ENCODE measurements at places on chromosomes 2 and 18. TPM values are rescaled to one million over a fixed set of nuclear protein-coding genes. Genes with fewer than 3 reads are reported as not detected.

GRCh38 chr18:33711514-33711913, 133.5 kb downstream of the ASXL3 start:
- no peak overlapping the region for H3K4me3 ChIP-seq
- H3K27ac ChIP-seq = no peak overlapping the region
- no peaks in the 10 kb centered on the region for H3K27me3 ChIP-seq
- H3K36me3 ChIP-seq = no peaks in the 10 kb centered on the region

- no peak overlapping the region for H3K4me3 ChIP-seq
- DNase-seq = no peak
- H3K27ac ChIP-seq = no peak overlapping the region
- no peaks in the 10 kb centered on the region for H3K27me3 ChIP-seq
- no peaks in the 10 kb centered on the region for H3K36me3 ChIP-seq
Observed at GRCh38 chr18:44715842-44716241, 35.2 kb downstream of the SETBP1 start.

GRCh38 chr2:53960476-53960875, 10.3 kb downstream of the PSME4 start:
- no peaks in the 10 kb centered on the region for H3K4me1 ChIP-seq
- no peak for DNase-seq
- no peaks in the 10 kb centered on the region for H3K27me3 ChIP-seq
- H3K4me3 ChIP-seq = no peak overlapping the region

DNA sequence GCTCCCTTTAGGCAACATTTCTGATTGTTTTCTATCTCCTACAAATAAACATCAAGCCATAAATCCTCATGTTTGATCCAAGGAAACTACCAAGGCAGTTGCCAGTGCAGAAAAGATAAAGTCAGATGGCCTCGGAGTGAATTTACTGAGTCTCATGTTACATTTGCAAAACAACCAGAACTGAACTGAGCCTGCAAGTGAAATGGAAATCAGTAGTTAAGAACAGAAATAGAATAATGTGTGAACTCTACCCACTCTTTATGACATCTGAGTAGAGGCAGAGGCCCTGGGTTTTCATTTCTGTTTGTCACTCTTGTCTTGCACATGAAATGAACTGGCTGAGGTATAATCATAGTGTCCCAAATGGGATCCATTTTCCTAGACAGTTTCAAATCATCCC, 20.4 kb upstream of the DAPL1 start:
- peaks cover 4% of the 10 kb centered on the region for H3K27me3 ChIP-seq
- no peaks in the 10 kb centered on the region for H3K36me3 ChIP-seq
- no peak overlapping the region for H3K4me3 ChIP-seq

Gene CABLES1
- 66.4 TPM for total RNA-seq

DNA sequence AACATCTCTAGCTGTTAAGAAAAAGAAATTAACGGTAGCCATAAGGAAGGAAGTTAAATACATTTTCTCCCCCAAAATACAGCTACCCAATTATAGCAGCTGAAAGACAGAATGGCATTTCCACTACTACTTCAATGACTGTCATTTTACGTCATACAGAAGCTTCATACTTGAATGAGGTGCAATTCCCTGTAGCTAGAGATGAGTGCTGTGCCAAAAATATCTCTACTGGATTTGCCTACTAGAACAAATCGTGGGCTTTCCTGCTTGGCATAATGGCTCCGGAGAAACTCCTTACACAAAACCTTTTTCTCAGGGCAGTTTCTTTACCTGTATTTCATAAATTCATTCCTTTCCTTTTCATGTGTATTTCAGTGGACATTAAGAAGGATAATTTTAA, 36.3 kb upstream of the NRXN1 start:
- no peaks in the 10 kb centered on the region for H3K36me3 ChIP-seq
- H3K27me3 ChIP-seq = no peaks in the 10 kb centered on the region
- no peak for DNase-seq

GRCh38 chr2:37604716-37605115, 66.7 kb downstream of the CDC42EP3 start:
- H3K27me3 ChIP-seq = peaks cover 6% of the 10 kb centered on the region
- H3K4me1 ChIP-seq = no peaks in the 10 kb centered on the region
- H3K36me3 ChIP-seq = no peaks in the 10 kb centered on the region

- no peak for DNase-seq
- H3K27ac ChIP-seq = no peak overlapping the region
- no peaks in the 10 kb centered on the region for H3K4me1 ChIP-seq
- H3K4me3 ChIP-seq = no peak overlapping the region
- H3K36me3 ChIP-seq = no peaks in the 10 kb centered on the region
Observed at GRCh38 chr2:73291093-73291460, 2.3 kb downstream of the EGR4 start.
